ENCODE measurements at places on chromosomes 11 and 22.

GRCh38 chr22:43948836-43949406 lies 6.3 kb upstream of the SAMM50 start:
- no peak for DNase-seq

DNA sequence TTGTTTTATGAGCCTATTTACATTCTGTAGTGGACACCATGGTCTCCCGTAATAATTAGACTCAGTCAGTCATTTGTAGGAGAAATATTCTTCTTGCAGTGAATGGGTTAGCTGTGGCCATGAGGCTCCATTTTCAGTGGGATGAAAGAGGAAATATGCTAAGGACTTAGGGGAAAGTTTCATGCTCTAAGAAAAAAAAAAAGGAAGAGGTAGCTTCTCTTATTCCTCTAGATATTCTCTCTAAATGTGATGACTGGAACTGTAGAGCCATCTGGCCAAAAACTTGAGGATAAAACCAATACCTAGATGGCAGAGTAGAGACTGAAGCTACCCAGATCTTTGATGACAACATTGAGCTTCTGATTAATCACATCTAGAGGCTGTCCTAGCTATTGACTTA lies 75.8 kb upstream of the SESN3 start:
- no peak for DNase-seq

DNA sequence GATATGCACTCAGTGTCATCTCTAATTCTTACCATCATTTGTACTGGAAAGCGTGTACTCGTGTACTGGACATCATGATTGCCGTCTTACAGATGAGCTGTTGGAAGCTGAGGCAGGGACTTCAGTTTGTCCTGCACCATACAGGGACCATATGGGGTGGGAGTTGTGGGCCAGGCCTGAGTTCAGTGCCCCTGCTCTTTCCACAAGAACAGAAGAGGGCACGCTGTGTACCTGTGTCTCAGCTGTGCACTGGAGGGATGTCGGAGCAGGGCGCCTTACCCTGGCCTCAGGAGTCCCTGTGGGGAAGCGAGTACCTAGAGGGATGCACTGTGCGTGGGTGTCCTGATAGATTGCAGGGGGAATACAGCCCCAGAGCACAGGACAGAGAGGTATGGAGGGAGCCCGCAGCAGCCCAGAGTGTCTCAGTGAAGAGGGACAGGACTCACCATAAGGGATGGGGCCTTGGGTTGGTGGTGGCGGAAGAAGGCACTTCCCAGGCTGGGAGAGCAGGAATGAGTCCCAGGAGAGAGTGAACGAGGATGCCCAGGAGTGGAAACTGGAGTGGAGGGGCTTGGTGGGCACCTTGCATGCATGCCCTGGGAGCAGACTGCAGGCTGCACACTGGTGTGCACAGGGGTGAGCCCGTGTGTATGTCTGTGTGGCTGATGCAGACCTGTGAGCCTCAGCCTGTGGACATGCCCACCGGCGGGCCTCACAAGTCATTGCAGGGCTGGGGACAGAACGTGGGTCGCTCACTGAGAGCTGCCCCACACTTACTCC lies 329.7 kb downstream of the TBC1D22A start:
- no peak for DNase-seq

DNA sequence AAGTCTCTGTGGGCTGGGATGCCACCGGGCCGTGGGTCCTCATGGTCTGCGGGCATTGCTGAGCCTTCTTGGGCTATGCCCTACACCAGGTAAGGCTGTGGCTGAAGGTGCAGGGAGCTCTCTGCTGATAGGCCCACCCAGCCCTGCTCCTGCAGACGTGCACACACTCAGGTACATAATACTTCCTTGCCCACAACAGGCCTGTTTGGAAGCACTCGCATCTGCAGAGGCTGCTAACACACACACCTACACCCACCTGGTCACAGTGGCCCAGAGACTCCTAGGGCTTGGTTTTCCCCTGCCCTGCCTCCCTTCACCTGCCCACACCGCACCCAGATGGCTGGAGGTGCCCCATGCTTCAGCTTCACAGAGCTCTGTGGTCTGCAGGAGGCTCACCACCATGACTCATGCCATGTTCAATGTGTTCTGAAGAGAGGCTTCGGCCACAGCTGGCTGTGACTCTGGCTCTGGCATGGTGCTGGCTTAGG lies 72.8 kb upstream of the KCNQ1OT1 start:
- DNase-seq = no peak

GRCh38 chr22:24146194-24146616 lies 35.1 kb upstream of the SUSD2 start:
- DNase-seq = peak; percentile 57

- DNase-seq = no peak
Observed at GRCh38 chr11:34696862-34697261, 76.0 kb downstream of the EHF start.

GRCh38 chr11:102274628-102275027 lies 42.7 kb upstream of the BIRC3 start:
- no peak for DNase-seq

GRCh38 chr22:35398591-35398973 lies 1.4 kb upstream of the MCM5 start:
- no peak for DNase-seq

GRCh38 chr11:70424765-70425344 lies 26.5 kb downstream of the CTTN start:
- peak; percentile 23 for DNase-seq

DNA sequence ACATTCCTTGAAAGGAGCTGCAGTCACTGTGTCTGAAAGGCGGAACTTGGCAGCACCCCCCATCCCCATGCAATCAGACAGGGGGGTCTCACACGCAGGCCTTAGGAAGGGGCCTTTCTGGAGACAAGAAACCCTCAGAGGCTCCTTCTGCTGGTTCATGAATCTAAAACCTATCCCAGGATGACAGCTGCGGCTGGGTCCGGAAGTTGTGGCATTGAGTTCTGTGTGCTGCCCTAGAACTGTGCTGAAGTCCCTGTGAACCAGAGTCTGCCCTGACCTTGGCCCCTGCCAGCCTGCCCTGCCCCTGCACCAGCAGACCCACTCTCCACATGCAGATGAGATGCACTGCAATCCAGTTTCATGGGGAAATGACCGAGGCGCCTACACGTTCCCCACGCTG lies 268.0 kb downstream of the CTTN start:
- DNase-seq = no peak

GRCh38 chr11:128532572-128533091 lies 54.7 kb downstream of the ETS1 start:
- no peak for DNase-seq

- DNase-seq = peak; percentile 53
Observed at GRCh38 chr11:1916986-1917522, 2.4 kb upstream of the TNNT3 start.

DNA sequence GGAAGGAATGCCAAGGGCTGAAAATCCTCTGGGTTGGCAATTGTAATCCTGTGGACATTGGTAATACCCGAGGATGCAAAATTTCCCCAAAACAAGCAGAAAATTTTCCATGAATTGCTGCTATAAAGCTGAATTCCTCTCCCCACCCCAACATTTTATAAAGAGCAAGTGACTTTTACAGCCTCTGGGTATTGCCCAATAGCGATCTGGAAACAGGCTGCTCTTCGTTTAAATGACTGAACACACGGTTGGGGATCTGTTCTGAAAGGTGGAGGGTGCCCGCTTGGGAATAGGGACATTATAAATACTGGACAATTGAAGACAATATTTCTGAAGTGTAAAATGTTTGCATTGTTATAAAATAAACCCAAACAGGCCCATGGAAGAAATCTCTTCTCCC lies 20.6 kb downstream of the EHF start:
- no peak for DNase-seq

- DNase-seq = no peak
Observed at GRCh38 chr11:112971195-112971594, 10.0 kb downstream of the NCAM1 start.

- DNase-seq = no peak
Observed at GRCh38 chr11:74992852-74993251, 4.1 kb downstream of the NEU3 start.

GRCh38 chr22:38193580-38193979 lies 8.2 kb upstream of the MAFF start:
- DNase-seq = peak; percentile 53

DNA sequence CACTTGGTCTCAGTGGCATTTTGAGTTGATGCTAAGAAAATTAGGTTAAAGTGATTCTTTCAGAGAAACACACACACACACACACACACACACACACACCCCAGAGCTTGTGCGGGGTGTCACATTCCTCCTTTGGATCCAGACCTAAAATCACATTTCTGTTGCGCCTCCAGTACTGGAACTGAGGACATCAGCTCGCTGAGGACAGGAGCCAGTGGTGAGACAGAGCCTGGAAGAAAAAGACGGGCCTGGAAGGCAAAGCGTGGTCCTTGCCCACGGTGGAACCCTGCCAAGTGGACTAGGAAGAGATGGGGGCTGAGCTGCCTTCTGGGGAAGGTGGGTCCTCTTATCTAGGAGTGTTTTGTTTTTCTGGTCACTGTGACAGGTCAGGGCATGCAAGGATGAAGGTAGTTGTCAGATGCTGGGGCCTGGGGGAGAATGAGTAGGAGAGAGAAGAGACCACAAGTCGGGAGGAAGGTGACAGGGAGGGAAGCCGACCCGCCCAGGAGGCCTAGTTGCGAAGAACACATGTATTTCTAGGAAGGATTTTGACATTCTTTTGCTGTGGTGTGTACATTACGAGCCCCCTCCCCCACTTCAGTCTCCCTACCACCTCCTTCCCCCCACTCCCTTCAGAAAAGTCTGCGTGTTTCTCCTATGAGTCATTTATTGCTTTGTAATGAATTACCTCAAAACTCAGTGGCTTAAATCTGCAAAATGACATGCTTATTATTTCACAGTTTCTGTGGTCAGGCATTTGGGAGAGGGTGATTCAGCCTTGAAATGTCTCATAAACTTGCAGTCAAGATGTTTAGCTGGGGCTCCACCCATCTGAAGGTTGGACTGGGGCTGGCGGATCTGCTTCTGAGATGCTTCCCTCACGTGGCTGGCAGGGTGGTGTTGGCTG lies 4.8 kb upstream of the ELFN2 start:
- peak; percentile 3 for DNase-seq

GRCh38 chr11:126154691-126155090 lies 56.8 kb downstream of the RPUSD4 start:
- DNase-seq = no peak

DNA sequence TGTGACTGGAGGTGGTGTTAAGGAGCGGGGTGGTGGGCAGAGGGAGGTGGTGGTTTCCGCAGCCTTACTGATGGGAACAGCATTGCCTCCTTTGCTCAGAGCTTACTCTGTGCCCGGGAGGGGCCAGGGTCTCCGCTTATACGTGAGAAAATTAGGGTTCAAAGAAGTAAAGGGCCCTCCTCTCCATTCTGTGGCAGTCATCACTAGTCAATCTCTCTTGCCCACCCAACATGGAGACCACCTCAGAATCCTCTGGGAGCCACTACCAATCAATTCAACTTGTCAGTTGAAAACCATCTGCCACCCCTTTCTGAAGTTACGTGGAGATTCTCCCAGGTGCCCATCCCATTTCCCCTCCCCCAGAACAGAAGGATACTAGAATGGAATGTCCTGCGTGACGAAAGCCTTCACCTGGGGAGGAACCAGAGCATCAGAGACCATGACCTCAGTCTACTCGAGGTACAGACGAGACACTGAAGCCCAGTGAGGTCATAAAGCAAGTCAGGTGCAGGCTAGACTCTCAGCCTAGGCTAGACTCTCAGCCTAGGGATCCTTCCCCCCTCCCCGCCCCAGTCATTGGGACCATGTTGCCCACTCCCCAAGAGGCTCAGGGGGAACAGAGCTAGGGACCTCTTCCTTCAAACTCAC lies 2.0 kb downstream of the SELENOM start:
- DNase-seq = no peak

- no peak for DNase-seq
Observed at GRCh38 chr11:28448186-28448585, 340.0 kb downstream of the METTL15 start.

GRCh38 chr11:63760487-63761079 lies 8.0 kb downstream of the ZFTA start:
- DNase-seq = no peak

GRCh38 chr11:9001736-9002135 lies 2.1 kb downstream of the NRIP3 start:
- no peak for DNase-seq

DNA sequence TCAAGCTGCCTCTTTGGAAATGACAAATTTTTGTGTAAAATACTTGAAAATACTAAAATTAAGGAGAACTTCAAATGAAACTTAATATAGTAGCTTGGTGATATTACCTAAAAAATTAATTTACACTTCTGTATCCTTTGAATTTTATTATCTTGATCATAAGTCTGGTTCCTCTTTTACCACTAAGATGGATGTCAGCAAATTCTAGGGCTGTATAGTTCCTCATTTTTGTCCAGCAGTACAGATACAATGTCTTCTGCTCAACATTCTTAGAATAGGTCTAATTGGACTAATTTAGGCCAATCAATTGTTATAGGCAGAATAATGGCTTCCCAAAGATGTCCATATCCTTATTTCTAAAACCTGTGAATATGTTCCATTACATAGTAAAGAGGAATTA lies 1298.0 kb upstream of the RAG2 start:
- DNase-seq = no peak

GRCh38 chr22:46062971-46063631 lies 86.1 kb upstream of the WNT7B start:
- no peak for DNase-seq

- DNase-seq = no peak
Observed at GRCh38 chr22:25598609-25599008, 34.1 kb downstream of the GRK3 start.

DNA sequence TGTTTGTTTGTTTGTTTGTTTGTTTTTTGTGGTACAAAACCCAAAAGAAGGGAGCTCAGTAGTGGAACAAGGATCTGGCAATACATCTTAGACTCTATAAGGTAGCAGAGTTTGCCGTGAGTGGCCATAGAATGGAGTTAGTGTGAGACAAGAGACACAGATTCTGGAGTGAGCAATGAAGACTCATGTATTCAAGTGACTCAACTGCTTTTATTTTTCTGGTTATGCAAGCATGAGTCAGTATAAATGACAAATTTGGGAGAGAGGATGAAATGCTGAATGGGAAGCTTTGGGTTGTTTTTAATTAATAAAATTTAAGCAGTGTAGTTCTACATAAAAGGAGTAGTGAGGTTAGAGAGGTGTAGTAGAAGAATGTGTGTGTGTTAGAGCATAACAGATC lies 143.6 kb upstream of the ANO5 start:
- DNase-seq = no peak

- DNase-seq = no peak
Observed at GRCh38 chr22:27783436-27784119, 18.0 kb downstream of the MN1 start.

GRCh38 chr11:92830377-92831155 lies 138.9 kb upstream of the MTNR1B start:
- DNase-seq = no peak

DNA sequence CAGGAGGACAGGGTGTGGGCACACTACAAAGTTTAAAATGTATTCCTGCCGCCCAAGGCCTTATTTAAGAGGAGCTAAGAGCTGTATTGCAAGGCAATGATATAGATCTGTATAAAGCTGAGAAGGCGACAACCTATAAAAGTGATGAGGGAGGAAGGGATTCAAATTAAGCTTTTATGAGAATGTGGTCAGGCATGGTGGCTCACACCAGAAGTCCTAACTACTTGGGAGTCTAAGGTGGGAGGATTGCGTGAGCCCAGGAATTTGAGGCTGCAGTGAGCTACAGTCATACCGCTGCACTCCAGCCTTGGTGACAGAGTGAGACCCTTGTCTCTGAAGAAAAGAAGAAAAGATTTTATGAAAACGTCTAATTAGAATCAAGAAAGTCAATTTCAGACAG lies 9.7 kb upstream of the GLB1L3 start:
- no peak for DNase-seq

GRCh38 chr11:58912124-58912523 lies 27.2 kb upstream of the GLYATL1 start:
- DNase-seq = no peak
